GM23248 (cell line): ENCODE measurements at places on chromosomes 5 and 9. TPM values are rescaled to one million over a fixed set of nuclear protein-coding genes. Genes with fewer than 3 reads are reported as not detected.

CCL27 gene
- total RNA-seq = not detected in 2 replicates

OSTF1 gene
- 34.9 and 42.4 TPM in 2 replicates for total RNA-seq

FOXD4L6 gene
- 0.22 TPM in 1 of 2 replicates, not detected in the other for total RNA-seq

SEMA6A gene
- total RNA-seq = under 0.01 TPM in 1 of 2 replicates, not detected in the other

WDR38 gene
- not detected in 2 replicates for total RNA-seq

KIF24 gene
- total RNA-seq = 1.1 and 1.6 TPM in 2 replicates

DHFR gene
- total RNA-seq = 19.0 and 23.8 TPM in 2 replicates

SLCO4C1 gene
- total RNA-seq = not detected in 2 replicates

ALDOB gene
- not detected in 2 replicates for total RNA-seq

FIBCD1 gene
- 20.2 and 20.9 TPM in 2 replicates for total RNA-seq
